ENCODE measurements at places on chromosomes 11 and 22. TPM values are rescaled to one million over a fixed set of nuclear protein-coding genes. Genes with fewer than 3 reads are reported as not detected.

GRCh38 chr11:10443721-10444235 is 11.3 kb upstream of the AMPD3 start:
- H3K36me3 ChIP-seq = no peaks in the 10 kb centered on the region
- no peaks in the 10 kb centered on the region for H3K27me3 ChIP-seq
- no peak for DNase-seq
- no peak overlapping the region for H3K4me3 ChIP-seq
- H3K4me1 ChIP-seq = no peaks in the 10 kb centered on the region
- no peak overlapping the region for H3K27ac ChIP-seq

DNA sequence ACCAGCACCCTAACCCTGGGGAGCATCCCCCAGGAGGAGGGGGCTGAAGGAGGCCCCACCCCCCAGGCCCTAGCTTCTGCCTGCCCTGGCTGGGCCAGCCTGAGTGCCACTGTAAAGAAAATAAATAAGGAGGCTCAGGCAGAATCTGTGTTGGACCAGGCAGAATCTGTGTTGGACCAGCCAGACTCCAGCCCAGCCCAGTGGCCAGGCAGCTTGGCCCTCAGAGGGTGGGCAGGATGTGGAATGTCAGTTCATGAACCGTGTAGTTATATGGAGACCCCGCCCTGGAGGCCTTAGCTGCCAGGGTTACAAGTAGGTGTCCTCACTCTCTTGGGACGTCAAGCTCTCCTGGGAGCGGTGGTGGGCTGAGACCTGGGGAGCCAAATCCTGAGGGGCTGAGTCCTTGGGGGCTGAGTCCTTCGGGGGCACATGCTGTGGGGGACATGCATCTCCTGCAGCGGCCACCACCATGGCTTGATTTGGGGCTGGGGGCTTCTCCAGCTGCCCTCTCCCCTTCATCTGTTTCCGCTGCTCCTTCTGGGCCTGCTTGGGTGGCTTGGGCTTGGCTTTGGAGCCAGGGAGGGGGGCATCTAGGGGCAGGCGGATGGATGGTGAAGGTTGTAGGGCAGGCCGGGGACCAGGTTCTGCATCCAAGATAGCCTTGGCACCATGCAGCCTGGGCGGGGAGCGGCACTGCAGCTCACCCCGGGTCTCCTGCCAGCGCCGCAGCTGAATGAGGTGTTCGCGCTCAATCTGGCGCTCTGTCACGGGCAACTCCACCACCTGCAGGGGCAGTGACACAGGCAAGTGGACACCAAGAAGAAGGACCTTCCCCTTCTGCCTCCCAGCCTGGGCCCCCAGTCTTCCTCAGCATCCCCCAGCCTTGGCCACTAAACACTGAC is 3.0 kb upstream of the CASTOR1 start:
- peaks cover 57% of the 10 kb centered on the region for H3K36me3 ChIP-seq
- no peak for DNase-seq
- peaks cover 42% of the 10 kb centered on the region for H3K4me1 ChIP-seq
- H3K27me3 ChIP-seq = no peaks in the 10 kb centered on the region

DNA sequence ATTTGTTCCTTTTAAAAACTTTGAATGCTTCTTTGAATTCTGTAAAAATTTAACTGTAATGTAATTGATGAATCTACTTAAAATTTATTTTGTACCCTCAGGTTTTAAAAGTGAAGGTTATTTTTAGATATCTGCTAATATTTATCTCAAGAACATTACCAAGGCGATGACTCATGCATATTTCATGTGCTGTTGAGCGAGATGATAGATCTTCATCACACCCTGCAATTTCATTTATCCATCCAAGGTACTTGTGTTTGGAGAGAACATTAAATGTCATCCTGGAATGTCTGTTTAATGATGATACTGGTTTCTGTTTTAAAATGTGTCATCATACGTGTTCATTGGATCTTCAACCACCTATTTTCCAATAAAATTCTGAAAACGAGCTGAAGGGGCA is 6.7 kb upstream of the OOSP4A start:
- no peak overlapping the region for H3K4me3 ChIP-seq
- H3K27ac ChIP-seq = no peak overlapping the region
- no peak for DNase-seq
- H3K27me3 ChIP-seq = no peaks in the 10 kb centered on the region
- H3K36me3 ChIP-seq = no peaks in the 10 kb centered on the region
- no peaks in the 10 kb centered on the region for H3K4me1 ChIP-seq

- no peaks in the 10 kb centered on the region for H3K27me3 ChIP-seq
- H3K36me3 ChIP-seq = peaks cover 23% of the 10 kb centered on the region
- no peak overlapping the region for H3K4me3 ChIP-seq
- DNase-seq = peak; percentile 97
Measured at GRCh38 chr22:30291058-30291892, 2.0 kb upstream of the CASTOR1 start.

- DNase-seq = no peak
- no peak overlapping the region for H3K4me3 ChIP-seq
- H3K27ac ChIP-seq = no peak overlapping the region
Measured at GRCh38 chr11:121872356-121872755, 243.7 kb downstream of the BLID start.

DNA sequence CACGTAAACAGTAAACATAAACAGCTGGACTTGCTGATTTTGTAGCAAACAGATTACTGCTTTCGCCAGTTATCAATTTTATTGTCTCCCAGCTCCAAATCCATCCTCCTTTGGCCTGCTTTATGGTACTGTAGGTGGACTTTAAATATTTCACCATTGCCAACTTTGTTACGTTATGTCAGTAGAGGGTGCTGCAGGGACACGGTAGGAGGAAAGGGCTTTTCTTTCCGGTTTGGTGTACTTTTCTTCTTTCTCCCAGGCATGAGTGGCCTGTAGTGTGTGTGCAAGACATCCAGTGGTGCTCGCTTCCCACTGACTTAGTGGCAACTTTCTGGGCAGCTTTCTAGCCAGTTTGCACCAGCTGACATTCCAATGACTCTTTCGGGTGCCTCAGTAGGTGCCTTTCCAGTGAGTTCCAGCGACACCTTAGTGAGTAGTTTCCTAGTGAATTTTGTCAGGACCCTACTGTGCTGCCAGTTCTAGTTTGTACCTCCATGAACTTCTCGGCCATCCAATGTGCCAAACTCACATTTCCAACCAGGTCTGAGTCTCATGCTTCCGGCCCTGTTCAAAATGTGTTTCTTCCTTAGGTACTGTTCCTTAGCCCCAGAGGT is 267.6 kb upstream of the TENM4 start:
- no peak for DNase-seq
- H3K27ac ChIP-seq = no peak overlapping the region
- no peaks in the 10 kb centered on the region for H3K36me3 ChIP-seq
- no peak overlapping the region for H3K4me3 ChIP-seq

DNA sequence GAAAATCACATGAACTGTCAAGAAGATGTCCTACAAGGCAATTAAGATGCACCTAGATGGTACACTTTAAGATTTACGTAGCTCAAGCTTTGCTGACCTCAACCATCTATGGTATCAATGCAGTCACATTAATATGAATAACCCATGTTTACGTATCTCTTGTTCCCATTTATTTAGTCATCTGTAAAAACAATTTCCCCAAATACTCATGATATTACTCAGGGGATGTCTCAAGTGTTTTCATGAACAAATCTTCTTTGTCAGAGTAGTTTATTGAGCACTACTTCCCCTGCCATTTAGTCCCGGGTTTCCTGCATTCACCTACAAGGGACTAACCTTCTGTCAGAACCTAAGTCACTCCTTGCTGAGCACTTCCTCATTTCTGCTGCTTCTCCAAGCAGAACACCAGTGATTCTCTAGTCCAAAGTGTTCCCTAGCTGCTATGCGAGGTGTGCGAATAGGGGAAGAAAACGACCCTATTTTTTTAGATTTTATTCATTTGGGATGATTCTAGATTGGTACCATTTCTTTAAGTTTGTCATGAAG is 554.3 kb upstream of the LRRC4C start:
- no peak overlapping the region for H3K4me3 ChIP-seq
- no peak overlapping the region for H3K27ac ChIP-seq
- no peak for DNase-seq
- no peaks in the 10 kb centered on the region for H3K4me1 ChIP-seq
- no peaks in the 10 kb centered on the region for H3K27me3 ChIP-seq

DNA sequence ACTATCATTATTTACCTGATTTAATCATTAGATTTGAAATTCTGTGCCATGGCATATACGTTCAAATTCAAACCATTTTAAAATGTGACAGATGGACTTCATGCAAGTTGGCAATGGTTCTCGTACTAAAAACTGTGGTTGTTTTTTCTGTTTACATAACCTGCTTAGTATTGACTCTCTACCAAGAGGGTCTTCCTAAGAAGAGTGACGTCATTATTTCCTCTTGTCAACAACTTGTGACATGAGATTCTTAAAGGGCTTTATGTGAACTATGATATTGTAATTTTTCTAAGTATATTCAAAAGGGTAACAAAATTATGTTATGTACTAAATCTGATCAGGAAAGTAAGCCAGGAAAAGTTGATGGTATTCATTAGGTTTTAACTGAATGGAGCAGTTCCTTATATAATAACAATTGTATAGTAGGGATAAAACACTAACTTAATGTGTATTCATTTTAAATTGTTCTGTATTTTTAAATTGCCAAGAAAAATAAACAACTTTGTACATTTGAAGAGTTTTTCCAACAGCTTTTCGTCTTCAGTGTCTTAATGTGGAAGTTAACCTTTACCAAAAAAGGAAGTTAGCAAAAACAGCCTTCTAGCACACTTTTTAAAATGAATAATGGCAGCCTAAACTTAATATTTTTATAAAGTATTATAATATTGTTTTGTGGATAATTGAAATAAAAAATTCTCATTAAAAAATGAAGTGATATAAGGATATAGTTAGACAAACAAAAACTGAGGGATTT is 87.0 kb downstream of the GRK3 start:
- H3K27ac ChIP-seq = no peak overlapping the region
- H3K36me3 ChIP-seq = no peaks in the 10 kb centered on the region
- no peaks in the 10 kb centered on the region for H3K4me1 ChIP-seq

DNA sequence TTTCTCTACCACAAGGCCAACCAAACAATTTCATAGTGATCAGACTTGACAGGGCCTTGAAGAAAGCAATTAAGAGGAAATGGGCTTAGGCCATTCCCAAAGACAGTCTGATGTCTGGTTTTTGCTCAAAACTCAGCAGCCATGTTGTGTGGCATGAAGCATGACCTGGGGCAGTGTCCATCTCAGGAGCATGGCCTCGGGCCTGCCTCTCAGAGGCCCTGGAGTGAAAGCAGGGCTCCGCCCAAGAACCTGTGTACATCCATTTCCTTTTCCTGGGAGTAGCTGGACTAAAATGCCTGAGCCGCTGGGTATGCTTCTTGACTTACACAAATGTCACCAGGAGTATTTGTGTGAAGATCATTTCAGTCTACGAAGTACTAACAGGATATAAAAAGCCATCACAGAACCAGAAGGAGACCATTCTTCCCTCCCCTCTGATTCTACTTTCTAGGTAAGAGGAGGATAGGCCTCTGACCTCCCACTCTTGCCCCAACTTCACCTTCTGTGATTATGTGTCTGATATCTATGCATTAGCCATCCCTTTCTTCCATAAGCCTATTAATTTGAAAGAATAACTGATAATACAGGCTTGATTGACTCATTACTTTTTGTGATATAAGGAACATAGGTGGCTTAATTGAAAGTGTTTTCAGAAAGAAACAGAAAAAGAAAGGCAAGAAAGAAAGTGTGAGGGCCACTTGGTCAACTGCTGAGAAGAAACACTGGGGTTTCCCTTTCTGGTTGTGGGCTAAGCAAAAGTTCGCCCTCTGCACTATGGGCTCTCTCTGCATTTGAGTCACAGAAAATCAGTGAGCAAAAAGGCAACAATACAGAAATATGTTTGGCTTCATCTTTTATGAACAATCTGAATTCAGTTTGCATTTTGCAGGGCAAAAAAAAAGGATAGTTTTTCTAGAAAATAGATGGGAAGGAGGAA is 188.6 kb upstream of the MTMR2 start:
- H3K27ac ChIP-seq = peak overlapping the region; percentile 80
- no peaks in the 10 kb centered on the region for H3K27me3 ChIP-seq

The FXYD2 gene
- total RNA-seq = 4.8 TPM

The STX3 gene
- 19.3 TPM for total RNA-seq
